ENCODE measurements at places on chromosomes 12 and 14.

GRCh38 chr12:51281202-51281924 lies 11.1 kb upstream of the SMAGP start:
- DNase-seq = no peak

DNA sequence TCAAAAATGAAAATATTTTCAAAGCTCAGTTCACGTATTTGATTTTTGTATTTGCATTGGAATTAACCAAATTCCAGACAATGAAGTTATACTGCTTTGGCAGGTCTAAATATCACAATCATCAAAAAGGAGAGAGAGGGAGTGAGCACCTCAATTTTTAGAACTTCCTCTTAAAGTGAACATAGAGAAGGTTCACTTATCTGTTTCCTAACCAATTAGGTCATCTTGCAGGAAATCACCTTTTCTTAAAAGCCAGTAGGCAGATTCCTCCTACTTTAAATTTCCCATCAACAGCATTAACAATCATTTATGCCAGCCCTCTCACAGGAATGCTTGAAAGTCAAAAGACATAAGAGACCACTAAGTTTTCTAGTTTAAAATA lies 388.7 kb downstream of the ZFP36L1 start:
- DNase-seq = no peak

DNA sequence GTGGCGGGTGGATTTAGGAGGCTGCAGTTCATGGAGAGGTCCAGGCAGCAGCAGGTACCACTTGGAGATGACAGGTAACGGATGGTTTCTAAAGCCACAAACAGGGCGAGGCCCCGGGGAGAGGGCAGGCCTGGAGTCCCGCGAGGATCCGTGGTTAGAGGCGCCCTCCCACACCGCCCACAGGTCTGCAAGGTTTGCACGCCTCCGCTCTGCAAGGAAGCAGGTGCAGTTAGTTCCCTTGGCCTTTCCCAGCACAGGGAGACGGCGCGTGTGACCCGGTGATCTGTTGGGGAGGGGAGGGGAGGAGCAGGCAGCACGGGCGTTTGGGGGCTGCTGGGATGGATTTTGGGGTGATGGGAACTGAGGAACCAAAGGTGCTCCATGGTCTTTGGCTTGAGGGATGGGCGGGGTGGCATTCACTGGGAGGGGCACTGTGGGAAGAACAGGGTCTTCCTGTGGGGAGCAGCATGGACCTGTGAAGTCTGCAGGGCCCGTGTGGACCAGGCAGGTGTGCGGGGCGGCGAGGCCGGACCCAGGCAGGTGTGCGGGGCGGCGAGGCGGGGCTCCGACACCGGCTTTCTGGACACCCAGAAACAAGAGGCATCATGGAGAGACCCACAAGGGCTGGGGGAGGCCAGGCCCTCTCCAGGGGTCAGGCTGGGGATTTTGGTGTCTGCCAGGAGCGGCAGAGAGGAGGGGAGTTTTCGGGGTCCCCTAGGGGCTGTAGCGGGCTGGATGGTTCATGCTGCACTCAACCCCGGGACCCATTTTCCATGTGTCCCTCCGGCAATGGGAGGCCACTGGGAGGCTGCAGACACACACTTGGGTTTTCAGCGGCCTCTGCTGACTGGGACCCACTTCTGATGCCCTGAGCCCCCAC lies 29.1 kb downstream of the NOC4L start:
- no peak for DNase-seq

GRCh38 chr12:104691721-104692556 lies 235.2 kb downstream of the CHST11 start:
- no peak for DNase-seq

- DNase-seq = no peak
Observed at GRCh38 chr14:88209273-88209672, 113.8 kb downstream of the KCNK10 start.

DNA sequence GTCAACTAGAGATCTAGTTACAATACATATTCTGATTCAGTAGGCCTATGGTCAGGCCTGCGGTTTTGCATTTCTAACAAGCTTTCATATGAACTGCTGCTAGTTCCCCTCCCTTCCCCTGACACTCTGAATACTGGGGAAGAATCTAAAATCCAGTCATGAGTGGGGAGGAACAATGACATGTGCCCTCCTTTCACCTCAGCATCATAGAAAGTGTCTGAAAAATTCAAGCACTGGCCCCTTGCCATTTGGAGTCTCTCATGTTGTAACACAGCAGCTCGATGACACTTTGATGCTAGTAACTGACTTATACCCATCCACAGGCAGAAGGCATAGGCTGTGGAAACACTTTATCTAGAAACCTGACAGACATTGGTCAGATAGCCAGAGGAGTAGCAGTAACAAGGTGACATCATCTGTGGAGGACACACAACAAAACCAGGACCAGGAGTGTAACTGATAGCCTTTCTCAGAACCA lies 161.9 kb upstream of the RASSF8 start:
- no peak for DNase-seq

DNA sequence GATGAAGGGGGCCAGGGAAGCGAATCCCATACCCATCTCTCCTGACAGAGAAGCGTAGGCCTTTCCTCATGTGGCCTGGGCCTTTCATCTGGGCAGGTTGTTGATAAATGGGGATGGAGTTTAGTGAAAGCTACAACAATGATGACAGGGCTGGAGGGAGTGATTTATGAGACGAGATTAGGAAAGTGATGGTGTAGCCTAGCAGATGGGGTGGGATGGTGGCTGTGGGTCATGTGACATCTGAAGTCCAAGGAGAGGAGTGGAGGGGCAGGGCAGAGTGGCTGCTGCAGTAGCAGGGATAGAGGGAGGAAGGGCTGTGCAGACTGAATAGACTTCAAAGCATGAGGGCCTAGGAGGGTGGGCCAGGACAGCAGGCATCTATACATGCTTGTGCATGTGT lies 85.5 kb downstream of the ADCK1 start:
- DNase-seq = no peak

- DNase-seq = no peak
Observed at GRCh38 chr14:43481864-43482263, 1025.2 kb downstream of the FSCB start.

DNA sequence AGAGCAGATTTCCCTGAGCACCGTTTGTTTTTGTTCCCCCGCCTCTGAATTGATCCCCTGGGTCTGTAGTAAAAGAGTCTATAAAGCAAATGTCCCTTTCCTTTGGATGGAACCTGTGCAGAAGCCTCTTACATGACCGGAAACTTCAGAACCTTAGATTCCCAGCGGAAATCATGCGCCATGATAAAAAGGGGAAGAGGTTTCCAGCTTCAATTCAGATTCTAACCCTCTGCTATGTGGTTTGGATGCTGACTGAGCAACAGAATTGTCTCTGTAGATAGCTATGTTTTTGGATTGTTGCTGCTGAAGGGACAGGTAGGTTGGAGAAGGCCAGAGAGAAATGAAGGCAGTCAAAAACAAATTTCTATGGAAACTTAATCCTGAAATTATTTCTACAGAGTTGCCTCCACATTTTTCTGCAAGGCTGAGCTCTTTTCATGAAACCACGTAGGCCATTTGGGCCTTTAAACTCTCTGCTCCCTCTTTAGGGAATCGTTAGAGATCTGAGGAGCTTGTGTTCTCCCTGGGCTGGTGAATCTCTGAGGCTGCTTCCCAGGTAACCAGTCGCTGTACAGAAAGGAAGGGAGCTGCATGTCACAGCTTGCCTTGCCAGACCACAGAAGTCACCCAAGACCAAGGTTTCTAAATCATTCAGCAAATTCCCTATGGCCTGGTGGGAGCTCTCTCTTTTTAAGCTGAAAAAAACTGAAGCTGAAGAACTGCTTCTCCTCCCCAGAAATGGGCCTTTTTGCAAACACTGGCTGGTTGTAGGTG lies 28.7 kb upstream of the OR10P1 start:
- no peak for DNase-seq

DNA sequence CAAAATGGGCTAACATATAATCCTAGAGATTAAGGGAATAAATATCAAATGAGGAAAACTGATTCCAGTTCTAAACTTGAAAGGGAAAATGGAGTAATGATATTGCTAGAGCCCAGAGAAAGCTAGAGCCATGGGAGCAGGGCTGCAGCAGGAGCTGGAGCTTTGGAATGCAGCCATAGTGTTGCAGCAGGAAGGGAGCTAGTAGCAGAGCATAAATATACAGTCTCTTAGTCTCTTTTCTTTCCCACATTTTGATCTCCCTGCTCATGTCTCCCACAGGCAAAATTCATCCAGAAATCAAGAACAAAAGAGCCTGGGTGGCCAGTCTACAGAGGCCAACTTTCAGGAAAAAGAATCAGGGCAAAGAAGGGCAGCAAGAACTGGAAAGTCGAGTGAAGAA lies 253.7 kb downstream of the ATXN7L3B start:
- no peak for DNase-seq

DNA sequence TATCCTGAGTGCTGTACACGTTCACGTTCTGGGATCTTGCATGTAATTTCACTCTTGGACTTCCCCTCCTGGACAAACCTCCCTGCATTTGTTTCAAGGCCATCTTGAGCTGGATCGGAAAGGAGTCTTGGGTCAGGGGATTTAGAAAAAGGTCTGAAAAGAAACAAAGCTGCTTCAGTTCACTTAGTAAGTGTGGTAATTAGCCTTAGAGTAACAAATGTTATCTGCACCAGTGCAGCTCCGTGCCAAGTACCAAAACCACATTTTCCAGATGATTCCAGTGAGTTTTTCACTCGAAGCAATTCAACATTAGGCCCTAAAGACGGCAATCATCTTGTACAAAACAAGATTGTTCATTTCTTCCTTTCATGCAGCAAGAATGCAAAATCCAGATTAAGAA lies 39.4 kb upstream of the ATXN2 start:
- no peak for DNase-seq

DNA sequence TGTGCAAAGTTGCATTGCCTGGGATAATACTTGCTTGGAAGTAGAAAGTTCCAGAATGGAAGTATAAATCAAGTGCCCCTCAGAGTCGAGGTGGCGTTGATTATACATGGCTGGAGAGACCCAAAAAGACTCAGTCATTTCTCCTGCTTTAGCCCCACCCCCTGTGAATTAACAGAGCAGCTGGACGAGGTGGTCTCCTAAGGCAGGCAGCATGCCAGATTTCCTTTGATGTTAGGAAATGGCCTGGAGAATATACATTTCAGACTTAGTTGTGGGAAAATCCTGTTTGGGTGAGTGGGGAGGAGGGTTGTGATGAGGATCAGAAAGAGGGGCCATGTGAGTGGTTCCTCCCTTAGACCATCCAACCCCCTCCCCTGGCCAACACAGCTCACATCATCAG lies 406.1 kb upstream of the TMPO start:
- DNase-seq = no peak

- no peak for DNase-seq
Observed at GRCh38 chr12:102406033-102406584, 74.3 kb downstream of the IGF1 start.

DNA sequence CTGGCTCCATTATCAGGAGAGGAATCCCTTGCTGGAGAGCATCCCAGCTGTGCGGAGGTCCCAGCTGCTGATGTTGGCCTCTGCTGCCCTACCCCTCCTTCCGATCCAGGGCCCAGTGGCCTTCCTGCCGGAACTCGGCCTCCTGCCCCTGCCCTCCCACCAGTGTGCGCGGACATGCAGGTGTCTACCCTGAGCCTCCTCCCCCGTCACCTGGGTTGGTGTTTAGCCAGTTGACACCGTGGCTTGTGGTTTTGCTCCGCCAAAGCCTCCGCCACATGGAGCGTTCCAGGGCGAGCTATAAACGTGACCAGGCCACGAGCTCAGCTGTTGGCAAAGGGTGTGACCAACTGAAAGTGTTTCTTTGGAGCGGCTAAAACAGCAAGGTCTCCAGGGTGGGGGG lies 1104.3 kb downstream of the BCL11B start:
- no peak for DNase-seq

DNA sequence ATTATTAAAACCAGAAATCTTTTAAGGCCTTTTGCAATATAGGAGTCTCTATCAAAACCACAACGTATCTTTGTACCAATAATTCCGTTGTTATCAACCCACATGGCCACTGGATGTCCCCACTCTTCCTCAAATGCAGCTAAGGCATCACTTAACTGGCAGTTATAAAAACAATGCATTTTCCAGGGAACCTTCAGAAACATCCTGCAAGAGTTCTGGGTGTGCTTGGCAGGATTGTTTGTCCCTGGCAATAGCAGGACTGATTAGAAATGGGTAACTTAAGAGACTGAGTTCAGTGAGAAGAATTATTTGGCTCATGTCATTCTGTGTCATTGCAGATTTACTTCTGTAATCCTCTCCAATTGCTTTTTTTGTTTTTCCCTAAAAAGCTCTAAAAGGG lies 112.0 kb downstream of the SLC15A5 start:
- no peak for DNase-seq

GRCh38 chr12:123284669-123285068 lies 13.0 kb upstream of the CDK2AP1 start:
- DNase-seq = no peak

DNA sequence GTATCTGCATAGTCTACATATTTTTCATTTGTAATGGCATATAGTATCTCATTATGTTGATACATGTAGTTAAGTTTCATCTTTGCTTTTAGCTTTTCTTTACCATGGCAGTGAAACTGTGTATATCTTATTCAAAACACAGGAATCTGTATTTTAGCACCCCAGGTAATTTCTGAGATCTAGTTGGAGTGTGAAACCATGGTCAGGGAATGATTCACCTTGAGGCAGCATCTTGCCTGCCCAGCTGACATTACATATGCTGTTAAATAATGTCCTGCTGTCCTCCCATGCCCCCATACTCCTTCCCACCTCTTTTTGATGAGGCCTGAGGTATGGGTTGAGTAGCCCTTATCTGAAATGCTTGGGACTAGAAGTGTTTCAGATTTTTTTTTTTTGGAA lies 125.4 kb upstream of the ATF1 start:
- DNase-seq = no peak

- no peak for DNase-seq
Observed at GRCh38 chr14:61076556-61076955, 95.5 kb downstream of the SLC38A6 start.

DNA sequence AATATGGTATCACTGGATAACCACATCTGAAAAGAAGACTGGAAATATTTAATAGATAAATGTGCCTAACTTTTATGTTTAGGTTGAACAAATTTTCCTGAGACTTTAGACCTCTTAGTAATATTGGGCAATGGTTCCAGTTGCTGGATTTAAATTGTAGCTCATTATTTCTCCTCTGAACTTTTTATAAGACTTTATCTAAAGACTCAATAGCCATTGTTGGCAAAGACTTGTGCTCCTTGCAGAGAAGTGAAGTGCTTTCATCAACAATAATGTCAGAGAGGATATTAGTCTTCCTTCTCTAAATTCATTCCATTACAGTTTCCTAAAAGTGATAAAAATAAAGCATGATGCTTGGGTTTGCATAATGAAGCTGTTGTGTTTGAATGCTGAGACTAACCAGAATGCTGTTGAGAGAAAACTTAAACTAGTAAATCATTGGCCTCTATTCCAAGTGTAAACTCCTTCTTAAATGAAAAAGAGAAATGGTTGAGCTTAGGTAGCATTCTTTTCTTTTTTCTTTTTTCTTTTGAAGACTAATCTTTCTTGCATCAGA lies 200.2 kb downstream of the TMTC3 start:
- no peak for DNase-seq
